ENCODE measurements at places on chromosomes 2 and 18. TPM values are rescaled to one million over a fixed set of nuclear protein-coding genes. Genes with fewer than 3 reads are reported as not detected.

DNA sequence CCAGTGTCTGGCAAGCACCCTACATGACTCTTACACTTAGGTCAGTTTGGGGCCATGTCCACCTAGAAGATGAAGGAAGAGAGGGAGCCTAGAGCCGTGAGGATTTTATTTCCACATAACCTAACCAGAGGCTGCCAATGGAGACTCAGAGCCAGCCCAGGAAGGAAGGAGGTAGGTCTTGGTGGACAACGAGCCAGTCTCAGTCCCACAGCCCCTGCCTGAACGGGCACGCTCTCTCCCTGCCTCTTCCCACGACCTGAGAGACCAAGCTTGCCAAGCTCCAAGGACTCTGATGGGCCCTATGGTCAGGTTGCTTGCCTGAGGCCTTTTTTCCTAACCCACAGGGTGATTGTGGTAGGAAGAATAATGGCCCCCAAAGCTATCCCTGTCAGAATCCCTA lies 188.4 kb downstream of the TFCP2L1 start:
- DNase-seq = no peak

- DNase-seq = peak; percentile 81
These were observed 368.4 kb downstream of the MTX2 start for GRCh38 chr2:176637486-176638166.

DNA sequence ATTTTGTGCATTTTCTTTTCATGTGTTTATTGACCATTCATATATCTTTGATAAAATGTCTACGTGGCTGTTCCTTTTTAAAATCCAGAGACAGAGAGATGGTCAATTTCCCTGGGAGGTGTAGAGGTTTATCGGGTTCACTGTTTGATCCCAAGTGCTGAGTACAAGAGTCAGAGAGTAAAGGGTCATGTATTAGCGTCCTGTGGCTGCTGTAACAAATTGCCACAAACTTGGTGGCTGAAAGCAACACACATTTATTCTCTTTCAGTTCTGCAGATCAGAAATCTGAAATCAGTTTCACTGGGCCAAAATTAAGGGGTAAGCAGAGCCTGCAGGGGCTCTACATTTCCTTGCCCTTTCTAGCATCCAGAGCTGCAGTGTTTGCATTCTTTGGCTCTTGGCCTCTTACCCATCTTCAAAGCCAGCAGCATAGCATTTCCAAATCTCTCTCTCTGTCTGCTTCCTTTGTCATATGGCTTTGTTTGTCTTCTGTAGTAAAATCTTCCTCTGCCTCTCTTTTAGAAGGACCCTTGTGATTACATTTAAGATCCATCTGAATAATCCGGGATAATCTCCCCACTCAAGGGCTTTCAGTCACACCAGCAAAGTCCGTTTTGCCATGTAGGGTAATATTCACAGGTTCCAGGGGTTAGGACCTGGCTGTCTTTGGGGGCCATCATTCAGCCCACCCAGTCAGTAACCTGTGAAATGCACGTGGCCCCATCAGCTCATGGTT lies 49.9 kb downstream of the TMEM17 start:
- DNase-seq = no peak

Gene GTF2A1L
- not detected for polyA plus RNA-seq

Gene IL36RN
- polyA plus RNA-seq = not detected

- no peak for DNase-seq
These were observed 91.4 kb upstream of the CHST9 start for GRCh38 chr18:27276479-27276878.

Gene MSTN
- polyA plus RNA-seq = 40.8 TPM

DNA sequence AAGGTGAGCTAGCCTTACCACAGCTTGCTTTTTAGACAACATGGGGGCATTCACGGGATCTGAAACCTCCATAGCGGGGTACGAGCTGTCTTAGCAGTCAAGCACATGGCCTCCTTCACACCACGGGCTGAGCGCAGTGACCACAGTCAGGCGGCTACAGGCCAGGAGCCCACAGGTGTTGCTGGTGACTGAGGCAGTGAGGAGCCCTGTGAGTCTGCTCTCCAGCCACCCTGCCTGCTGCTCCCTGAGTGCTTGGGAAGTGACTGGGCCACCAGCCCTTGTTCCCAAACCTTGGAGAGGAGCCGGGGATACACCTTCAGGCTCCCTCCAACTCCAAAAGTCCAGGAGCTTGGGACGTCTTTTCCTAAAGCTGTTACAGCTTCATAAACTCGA lies 418.1 kb upstream of the MYT1L start:
- no peak for DNase-seq

DNA sequence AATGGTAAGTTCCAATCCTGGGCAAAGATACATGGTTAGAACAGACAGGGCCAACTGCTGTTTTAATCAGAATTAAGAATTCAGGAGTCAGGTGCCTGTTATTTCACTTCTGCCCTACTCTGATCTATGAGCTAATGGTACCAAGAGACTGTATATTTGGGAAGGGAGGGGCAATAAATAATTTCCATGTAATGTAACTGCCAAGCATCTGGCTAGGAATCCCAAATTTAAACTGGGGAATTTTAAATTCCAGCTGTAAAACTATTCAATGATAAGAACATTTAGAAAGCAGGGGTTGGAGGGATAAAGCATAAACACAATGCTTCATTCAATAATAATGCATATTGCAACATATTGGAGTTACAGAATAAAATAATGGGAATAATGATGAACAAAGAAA lies 49.7 kb downstream of the SCN7A start:
- DNase-seq = peak; percentile 14

DNA sequence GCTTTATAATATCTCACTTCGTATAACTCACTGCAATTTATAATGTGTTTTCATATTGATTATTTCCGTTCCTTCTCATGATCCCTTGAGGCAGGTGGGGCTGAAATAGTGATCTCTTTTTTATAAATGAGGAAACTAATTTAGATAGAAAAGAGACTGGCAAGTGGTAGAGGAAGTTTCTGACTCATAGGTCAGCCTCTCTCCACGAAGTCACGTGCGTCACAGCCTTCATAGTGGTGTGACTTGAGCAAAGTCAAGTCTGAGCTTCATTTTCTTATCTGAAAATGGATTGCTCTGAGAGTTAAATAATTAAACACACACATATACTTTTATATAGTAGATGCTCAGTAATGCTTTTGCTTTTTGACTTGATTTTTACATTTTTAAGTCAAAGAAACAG lies 19.9 kb downstream of the ABCG5 start:
- no peak for DNase-seq

GRCh38 chr2:14909795-14910194 lies 277.3 kb downstream of the LRATD1 start:
- DNase-seq = no peak

Gene NHEJ1
- polyA plus RNA-seq = 14.2 TPM

Gene LCT
- polyA plus RNA-seq = not detected

Gene HOXD1
- 1.1 TPM for polyA plus RNA-seq

- no peak for DNase-seq
These were observed 142.4 kb downstream of the MREG start for GRCh38 chr2:215870986-215871385.

- DNase-seq = no peak
These were observed 57.4 kb downstream of the CELF4 start for GRCh38 chr18:37508207-37508606.

DNA sequence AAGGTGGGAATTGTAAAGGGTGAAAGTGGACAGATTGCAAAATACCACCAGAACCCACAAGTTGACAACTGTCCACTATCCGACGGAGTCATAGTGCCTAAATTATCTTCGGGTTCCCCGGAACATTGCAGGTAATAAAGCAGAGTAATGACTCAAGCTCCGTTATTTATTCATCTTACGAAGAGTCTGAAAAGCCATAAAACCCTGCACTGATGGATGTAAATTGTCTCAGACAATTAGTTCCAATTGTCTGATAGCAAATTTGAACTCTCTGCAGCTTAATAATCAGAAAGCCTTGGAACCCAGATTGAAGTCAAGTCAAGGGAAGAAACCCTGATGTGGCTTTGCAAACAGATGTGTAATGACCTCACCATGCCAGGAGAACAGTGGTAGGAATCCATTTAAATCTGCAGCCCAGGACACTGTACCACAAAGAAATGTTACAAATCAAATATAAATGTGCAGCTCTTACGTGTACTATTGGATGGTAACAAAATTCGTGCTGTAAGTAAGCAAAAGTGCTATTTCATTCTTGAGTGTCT lies 437.3 kb upstream of the SOX11 start:
- no peak for DNase-seq

Gene C1QL2
- not detected for polyA plus RNA-seq

DNA sequence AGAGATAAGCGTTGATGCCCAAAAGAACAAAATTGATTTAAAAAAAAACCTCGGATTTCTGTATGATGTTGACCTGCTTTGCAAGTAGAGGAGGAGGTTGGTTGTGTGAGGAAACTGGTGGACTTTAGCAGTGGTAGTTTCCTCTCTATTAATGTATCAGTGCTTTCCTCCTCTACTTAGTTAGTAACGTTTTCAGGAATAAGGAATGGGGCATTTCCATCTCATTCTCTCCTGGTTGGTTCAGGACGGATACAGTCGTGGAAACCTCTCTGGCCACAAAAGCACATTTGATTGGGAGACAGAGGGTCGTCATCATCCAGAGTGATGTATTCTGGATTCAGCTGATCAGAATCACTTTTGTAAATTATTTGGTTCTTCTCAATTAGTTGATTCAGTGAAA lies 1.5 kb downstream of the FHOD3 start:
- no peak for DNase-seq

DNA sequence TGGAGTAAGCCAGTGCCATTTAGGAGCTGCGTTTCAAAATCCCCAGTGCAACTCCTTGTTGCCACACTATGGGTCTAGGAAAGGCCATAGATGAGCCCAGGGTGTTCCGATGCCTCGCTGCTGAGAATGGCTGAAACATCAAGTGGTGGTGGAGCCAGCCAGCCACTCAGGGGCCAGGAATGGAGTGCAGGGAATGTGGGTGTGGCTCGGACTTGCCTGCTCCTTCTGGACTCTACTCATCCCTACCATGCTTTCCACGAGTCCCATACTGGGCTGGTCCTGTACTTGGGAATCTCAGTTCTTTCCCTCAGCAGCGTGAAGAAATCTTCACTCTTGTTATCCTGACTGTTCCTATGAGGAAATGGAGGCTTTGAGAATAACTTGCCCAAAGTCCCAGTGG lies 143.5 kb downstream of the INSIG2 start:
- no peak for DNase-seq

Gene PAIP2B
- polyA plus RNA-seq = 8.1 TPM

- no peak for DNase-seq
These were observed 86.1 kb downstream of the LONRF2 start for GRCh38 chr2:100236166-100236565.

- no peak for DNase-seq
These were observed 6.3 kb downstream of the TCF23 start for GRCh38 chr2:27155069-27155520.

DNA sequence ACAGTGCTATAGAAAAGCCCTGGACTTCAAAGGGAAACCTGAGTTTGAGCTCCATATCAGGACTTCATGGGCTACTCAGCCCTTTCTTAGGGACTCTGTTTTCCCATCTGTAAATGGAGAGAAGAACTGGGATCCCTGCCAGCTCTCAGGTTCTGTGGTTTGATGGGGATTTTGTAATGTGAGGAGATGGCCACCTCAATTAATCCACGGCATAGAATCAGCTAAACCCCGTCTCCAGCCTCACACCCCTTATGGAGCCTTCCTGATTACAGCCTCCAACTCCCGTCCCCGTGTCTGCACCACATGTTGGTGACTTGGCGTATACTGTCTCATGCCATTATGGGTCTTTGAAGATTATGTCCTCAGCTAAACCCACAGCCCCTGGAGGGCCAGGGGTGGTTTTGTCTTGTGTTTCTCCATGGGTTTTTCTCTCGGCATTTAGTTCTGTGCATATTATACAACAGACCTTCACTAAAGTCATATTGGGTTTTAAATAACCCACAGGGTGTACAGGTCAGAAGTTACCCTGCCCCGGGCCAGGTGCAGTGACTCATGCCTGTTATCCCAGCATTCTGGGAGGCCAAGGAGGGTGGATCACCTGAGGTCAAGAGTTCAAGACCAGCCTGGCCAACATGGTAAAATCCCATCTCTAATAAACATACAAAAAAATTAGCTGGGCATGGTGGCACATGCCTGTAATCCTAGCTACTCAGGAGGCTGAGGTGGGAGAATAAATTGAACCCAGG lies 63.8 kb upstream of the PPP1CB start:
- no peak for DNase-seq

DNA sequence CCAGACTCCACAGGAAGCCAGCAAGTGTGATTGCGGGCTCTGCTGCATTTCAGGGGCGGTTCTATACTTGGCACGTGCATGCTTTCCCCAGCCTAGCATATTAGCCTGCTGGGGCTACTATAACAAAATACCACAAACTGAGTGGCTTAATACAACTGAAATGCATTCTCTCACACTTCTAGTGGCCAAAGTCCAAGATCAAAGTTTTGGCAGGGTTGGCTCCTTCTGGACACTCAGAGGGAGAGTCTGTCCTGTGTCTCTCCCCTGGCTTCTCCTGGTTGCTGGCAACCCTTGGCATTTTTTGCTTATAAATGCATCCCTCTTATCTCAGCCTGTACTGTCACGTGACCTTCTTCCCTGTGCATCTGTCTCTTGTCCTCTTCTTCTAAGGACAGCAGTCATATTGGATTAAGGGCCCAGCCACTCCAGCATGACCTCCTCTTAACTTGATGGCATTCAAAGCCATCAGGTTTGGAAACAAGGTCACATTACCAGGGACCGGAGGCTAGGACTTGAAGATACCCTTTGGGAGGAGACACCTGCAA lies 138.7 kb downstream of the RNF152 start:
- no peak for DNase-seq

- no peak for DNase-seq
These were observed 99.0 kb downstream of the MGAT5 start for GRCh38 chr2:134352844-134353243.

- no peak for DNase-seq
These were observed 49.8 kb downstream of the DYSF start for GRCh38 chr2:71502941-71503738.
